ENCODE measurements at places on chromosomes 3 and 15.

DNA sequence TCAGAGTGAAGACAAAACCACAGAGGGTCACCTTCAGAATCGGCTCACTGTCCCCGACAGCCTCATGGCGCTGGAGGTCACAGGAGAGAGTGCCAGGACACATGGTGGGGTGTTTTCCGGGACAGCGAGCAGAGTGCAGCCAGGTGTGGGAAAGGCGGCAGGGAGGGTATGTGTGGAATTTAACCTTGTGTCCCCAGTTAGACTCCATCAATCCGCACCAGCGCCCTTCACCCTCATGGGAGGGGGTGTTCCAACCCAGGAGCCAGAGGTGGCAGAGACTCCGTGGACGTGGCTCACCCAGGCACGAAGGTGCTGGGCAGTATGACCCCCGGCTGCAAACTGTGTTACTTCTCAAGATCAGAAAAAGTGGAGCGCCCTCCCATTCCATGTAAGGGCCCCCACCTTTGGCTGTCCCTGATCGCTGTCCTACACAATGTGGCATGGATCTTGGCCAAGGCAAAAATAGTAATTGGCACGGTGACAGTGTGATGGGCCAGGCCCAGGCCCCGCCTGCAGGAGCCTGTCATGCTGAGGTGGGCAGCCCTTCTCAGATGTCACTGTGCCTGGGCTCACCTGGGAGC lies 190.3 kb downstream of the XXYLT1 start:
- DNase-seq, result no peak

DNA sequence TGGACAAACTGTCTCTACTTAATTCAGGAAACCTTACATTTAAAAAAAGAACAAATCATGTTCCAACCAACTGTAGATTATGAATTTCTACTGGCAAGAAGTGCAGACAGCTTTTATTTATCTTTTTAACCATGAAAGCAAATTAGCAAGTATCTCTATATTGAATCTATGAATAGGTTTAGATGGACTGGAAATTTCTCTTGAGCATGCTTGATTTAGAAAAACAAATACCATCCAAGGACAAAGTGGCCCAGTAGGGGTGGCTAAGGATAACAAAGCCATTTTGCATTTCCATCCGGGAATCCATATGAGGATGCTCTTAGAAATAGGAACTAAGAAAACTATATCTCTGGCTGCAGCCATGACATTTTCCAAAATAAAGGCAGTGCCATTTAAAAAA lies 150.6 kb downstream of the KCNMB2 start:
- DNase-seq, result no peak

GRCh38 chr3:146550743-146551510 lies 6.5 kb upstream of the PLSCR1 start:
- no peak for DNase-seq

- no peak for DNase-seq
Measured at GRCh38 chr15:78083687-78084448, 6.4 kb upstream of the TBC1D2B start.

DNA sequence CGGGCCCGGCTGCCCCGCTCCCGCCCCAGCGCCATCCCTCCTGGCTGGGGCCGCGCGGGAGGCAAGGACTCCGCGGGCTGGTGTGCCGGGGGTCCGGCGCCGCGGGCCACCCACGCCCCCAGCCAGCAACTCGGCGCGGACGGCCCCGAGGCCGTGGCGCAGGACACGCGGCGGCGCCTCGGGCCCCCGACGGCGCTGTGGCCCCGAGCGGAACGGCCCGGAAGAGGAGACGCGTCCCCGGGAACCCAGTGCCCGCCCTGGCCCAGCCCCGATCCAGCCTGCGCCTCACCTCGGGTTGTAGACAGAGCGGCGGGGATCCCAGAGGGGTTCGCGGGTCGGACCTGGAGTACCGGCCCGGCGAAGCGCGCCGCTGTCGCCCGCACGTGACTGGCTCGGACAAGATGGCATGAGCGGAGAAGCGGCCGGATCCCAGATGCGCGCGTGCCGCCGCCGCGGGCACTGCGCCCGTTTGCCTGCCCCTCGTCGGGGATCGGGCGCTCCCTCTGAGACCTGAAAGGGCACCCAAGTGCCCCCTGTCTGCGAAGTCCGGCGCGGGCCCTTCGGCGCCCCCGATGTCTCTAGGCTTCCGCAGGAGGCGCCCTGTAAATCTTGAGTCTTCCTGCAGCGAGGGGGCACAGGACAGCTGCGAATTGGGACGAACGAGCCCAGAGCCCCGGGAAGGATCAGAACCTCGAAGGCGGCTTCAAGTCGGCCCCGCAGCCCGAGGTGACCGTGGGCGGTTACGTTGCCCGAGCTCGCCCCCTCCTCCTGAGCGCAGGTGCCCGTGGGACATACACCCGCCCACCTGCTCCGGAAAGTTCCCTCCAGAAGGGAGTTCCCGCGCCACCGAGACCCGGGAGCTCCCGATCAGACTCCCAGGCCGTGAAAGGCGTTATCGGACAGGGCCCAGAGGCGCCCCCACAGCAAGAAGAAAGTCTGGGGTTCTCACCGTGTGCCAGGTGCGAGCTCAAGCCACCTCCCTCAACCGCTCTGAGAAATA lies 598 bp upstream of the SFMBT1 start:
- DNase-seq, result peak; percentile 53

- DNase-seq, result no peak
Measured at GRCh38 chr3:149493315-149494021, 19.0 kb downstream of the TM4SF4 start.

DNA sequence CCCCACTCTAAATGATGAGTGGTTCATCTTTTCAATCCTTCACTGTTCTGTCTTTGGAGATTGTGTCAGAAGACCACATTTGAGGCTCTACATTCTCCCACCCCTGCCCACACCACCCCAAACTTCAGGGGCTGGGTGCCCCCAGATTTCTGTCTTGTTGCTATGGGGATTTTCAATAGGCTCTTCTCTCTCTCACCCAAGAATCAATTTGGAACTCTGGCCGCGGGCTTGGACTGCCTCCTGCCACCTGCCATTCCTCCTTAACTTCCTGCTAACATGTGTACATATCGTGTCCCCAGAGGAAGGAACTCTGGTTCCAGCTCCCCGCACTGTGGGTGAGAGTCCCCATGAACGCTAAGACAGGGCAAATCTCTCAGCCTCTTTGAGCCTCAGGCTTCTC lies 67.4 kb upstream of the LARS2 start:
- DNase-seq, result no peak

- no peak for DNase-seq
Measured at GRCh38 chr3:10867384-10867783, 51.4 kb downstream of the SLC6A11 start.

GRCh38 chr3:46959161-46959511 lies 17.4 kb downstream of the CCDC12 start:
- DNase-seq, result no peak

GRCh38 chr15:75123395-75123794 lies 78.3 kb upstream of the C15orf39 start:
- DNase-seq, result peak; percentile 62

- no peak for DNase-seq
Measured at GRCh38 chr15:95202569-95203349, 971.4 kb downstream of the MCTP2 start.

GRCh38 chr3:106397006-106397405 lies 528.2 kb upstream of the CBLB start:
- DNase-seq, result no peak

DNA sequence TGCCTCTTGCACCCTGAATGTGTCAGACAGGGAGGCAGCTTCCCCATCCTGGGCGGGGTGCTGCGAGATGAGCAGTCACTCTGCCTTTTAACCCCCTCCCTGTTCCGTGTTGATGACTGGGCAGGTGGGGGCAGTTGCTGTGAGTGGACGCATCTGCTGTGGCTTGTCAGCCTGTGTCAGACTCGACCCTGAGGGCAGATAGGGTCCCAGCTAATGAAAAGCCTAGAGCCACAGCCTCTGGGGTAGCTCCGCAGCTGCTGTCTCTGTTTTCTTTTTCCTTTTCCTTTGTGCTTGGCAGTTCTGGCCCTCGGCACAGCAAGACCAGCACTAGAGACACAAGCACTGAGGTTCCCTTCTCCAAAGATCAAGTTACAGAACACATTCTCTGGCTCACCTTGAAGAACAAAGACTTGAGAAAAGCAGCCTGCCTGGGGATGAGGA lies 43.0 kb upstream of the GLCE start:
- peak; percentile 19 for DNase-seq

- DNase-seq, result no peak
Measured at GRCh38 chr15:76163457-76164295, 103.9 kb downstream of the TMEM266 start.

- no peak for DNase-seq
Measured at GRCh38 chr15:47384341-47384740, 333.0 kb upstream of the SEMA6D start.

Measured in hematopoietic multipotent progenitor cell treated with erythropoietin and hydrocortisone succinate and interleukin-3 and kit ligand, for 15 days (in vitro differentiated cells).